Skin of body (tissue), 3 donors: ENCODE measurements at places on chromosomes 11 and 22. TPM values are rescaled to one million over a fixed set of nuclear protein-coding genes. Genes with fewer than 3 reads are reported as not detected.

EIF3D gene
- 191 TPM for total RNA-seq

FXYD2 gene
- total RNA-seq: 1.5 TPM

SHANK3 gene
- 7.2 TPM for total RNA-seq

LDHAL6A gene
- total RNA-seq: not detected

VSIG10L2 gene
- 0.39 TPM for total RNA-seq

MYEOV gene
- 4.2 TPM for total RNA-seq

MS4A6A gene
- total RNA-seq: 33.6 TPM

CRYBB3 gene
- not detected for total RNA-seq

ART5 gene
- total RNA-seq: 1.7 TPM

OR52H1 gene
- total RNA-seq: 0.59 TPM

ANO5 gene
- 3.3 TPM for total RNA-seq

FAM111B gene
- 10.3 TPM for total RNA-seq

C11orf52 gene
- total RNA-seq: 1.4 TPM

ROBO3 gene
- total RNA-seq: 8.8 TPM
